Liver (tissue), 10 donors: ENCODE measurements at places on chromosomes 1 and 21.

- DNase-seq, result no peak
These were observed 50.3 kb upstream of the LRRC8C start for GRCh38 chr1:89582571-89582970.

DNA sequence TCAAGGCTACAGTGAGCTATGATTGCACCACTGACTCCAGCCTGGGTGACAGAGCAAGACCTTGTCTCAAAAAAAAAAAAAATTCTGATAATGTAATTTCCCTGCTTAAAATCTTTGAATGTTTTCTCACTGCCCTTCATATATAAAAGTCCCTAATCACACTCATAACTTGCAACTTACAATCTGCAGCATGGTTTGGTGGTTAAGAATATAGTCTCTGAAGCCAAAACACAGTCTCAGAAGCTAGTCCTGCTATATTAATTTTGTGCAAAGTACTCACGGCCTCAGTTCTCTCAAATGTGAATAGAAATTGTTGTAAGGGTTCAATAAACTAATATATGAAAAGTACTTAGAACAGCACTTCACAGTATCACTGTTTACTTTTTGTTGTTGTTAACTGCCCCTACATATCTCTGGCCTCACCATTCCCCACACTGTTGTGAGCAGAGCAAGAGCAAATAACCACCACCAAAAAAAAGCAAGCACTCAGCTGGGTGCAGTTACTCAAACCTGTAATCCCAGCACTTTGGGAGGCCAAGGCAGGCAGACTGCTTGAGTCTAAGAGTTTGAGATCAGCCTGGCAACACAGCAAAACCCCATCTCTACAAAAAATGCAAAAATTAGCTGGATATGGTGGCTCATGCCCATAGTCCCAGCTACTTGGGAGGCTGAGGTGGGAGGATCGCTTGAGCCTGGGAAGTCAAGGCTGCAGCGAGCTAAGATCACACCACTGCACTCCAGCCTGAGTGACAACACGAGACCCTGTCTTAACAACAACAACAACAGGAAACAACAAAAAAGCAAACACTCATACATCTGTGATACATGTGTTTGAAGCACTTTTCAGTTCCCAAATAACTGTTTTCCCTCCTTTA, 22.4 kb downstream of the ASH1L start:
- DNase-seq, result no peak

DNA sequence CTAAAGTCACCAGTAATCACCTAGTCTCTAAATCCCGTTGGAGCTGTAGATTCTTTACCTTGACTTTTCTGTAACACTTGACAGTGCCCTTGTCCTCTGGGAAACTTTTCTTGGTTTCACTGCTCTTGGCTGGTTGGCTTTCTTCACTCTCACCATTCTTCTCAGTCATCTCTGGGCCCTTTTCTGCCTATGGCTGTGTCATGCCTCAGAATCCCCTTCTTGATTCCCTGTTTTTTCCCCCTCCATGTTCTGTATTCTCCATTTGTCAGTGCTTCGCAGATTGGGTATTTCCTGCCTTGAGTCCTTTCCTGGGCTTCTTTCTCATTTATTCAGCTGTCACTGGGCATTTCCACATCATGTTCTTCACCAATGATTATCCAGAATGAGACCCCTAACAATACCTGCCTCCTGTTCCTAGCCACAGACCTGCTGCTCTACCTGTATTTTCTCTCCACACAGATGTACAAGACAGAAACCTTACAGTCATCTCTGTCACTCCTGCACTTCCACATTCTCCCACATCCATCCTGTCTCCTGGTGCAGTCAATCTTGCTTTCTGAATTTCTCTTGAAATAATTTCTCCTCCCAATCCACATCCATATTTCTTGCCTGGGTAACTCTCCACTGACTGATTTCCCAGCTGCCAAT, 14.7 kb downstream of the UCK2 start:
- DNase-seq, result no peak

DNA sequence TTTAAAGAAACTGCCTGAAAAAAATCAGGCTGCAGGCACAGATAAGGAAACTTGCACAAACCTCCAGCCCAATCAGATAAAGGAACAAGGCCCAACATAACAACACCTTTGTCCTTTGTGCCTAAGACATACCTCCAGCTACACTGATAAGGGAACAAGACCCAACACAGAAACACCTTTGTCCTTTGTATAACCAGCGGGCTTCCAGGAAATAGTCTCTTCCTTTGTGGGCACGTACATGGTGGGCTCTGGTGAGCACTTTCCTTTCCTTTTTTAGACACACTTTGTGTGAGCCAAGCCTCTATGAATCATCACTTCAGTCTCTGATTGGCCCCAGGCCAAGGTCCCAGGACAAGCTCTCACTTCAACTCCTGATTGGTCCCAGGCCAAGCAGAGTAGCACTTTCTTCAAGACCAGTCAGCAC, 23.6 kb downstream of the ZNF670 start:
- no peak for DNase-seq

GRCh38 chr1:12166834-12167492, at the start of gene TNFRSF1B:
TNFRSF1B (plus strand) TSS chr1:12166991; CDS start chr1:12167092, 101 bp downstream.
- DNase-seq, result peak; percentile 71

- no peak for DNase-seq
These were observed 14.1 kb upstream of the THEM4 start for GRCh38 chr1:151923422-151923821.

- no peak for DNase-seq
These were observed 11.6 kb downstream of the CAMK2N1 start for GRCh38 chr1:20474333-20474975.

- no peak for DNase-seq
These were observed 1.4 kb downstream of the NUCKS1 start for GRCh38 chr1:205748403-205749233.

GRCh38 chr1:101238031-101238628, 1.3 kb downstream of the S1PR1 start:
- no peak for DNase-seq

GRCh38 chr1:173255214-173255813, 48.2 kb upstream of the TNFSF4 start:
- DNase-seq, result no peak

GRCh38 chr1:47782414-47783166, 214.6 kb downstream of the TRABD2B start:
- DNase-seq, result no peak

- no peak for DNase-seq
These were observed 82.4 kb downstream of the FAF1 start for GRCh38 chr1:50877641-50878040.

DNA sequence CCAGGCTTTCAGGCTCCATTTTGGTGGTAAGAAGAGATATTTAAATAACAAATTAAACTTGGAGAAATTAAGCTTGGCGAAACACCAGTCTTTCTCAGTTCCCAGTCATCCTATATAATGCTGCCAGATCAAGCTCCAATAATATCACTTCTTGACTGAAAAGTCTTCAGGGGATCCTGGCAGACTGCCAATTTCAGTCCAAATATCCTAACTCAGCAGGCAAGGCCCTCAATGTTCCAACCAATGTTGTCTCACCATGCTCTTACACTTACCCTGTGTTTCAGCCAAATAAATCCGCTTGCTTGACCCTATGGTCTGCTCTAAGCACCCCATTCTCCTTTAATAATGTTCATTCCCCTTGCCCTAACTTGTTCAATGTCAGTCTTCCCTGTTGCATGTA, 39.9 kb upstream of the BCL10 start:
- DNase-seq, result no peak

DNA sequence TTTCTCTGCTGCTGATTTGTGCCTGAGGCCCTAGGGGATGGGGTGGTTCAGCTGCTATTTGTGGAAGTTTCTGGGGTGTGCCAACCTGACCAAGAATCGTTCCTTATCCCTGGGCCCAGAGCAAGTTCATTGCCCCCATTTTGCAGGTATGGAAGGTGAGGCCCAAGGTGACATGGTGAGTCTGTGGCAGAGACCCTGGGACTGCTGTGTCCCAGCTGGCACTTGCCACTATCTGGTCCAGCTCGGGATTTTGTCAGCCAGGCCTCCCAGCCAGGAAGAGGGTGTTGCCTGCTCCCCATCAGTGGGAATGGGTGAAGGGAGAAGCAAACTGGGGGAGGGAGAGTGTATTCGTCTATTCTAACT, 18.9 kb upstream of the LRP8 start:
- peak; percentile 28 for DNase-seq

- no peak for DNase-seq
These were observed 10.7 kb downstream of the SPEN start for GRCh38 chr1:15858069-15858670.

- no peak for DNase-seq
These were observed 105.2 kb downstream of the TSEN15 start for GRCh38 chr1:184156521-184157393.

GRCh38 chr1:35971601-35972000, 40.7 kb downstream of the AGO3 start:
- no peak for DNase-seq

DNA sequence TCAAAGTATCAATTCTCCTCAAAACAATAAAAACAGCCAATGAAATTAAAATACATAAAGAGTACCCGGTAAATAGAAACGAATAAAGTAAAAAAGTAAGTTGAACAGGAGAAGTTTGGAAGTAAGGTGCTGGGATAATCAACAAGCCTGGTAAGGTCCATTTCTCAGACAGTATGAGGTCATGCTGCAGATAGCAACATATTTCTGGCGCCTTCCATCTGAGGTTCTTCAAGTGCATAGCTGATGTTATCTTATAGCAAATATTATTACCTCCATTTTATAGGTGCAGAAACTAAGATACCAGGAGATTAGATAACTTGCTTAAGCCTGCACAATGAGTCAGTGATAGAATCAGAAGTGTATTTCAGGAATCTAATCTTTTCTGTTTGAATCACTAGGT, 23.7 kb upstream of the CEP350 start:
- no peak for DNase-seq

DNA sequence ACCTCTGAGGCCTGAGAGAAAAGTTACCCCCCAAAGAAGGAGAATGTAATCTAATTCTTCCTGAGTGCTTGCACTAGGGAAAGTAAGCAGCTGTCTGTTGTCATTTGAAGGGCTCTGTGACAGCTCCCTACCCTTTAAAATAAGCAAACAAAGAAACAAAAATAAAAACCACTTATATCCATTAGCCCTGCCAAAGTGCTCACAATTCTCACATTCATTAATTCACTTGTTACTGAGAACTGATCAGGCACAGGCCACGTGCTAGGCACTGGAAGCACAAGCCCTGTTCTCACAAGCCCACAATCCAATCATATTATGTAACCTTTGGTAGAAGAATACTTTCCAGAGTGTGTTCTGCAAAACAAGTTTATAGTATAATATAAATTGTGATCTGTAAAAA, 199.4 kb downstream of the ZC3H11B start:
- DNase-seq, result no peak

DNA sequence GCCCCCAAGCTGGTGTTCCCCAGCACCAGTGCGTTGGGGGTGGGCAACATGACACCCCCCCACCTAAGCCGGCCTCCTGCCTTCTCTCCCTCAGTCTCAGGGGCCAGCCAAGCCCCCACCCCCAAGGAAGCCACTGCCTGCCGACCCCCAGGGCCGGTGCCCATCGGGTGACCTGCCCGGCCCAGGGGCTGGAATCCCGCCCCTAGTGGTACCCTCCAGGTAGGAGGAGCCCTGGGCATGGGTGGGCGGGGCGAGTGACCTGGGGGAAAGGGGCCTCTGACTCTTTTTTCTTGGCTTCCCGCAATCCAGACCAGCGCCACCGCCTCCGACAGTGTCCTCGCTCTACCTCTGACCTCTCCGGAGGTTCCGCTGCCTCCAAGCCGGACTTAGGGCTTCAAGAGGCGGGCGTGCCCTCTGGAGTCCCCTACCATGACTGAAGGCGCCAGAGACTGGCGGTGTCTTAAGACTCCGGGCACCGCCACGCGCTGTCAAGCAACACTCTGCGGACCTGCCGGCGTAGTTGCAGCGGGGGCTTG, 1.3 kb upstream of the EFNA4 start:
- no peak for DNase-seq

- no peak for DNase-seq
These were observed 7.9 kb downstream of the KIF21B start for GRCh38 chr1:201015551-201016091.

GRCh38 chr1:62726011-62726442, 37.8 kb upstream of the DOCK7 start:
- DNase-seq, result no peak

DNA sequence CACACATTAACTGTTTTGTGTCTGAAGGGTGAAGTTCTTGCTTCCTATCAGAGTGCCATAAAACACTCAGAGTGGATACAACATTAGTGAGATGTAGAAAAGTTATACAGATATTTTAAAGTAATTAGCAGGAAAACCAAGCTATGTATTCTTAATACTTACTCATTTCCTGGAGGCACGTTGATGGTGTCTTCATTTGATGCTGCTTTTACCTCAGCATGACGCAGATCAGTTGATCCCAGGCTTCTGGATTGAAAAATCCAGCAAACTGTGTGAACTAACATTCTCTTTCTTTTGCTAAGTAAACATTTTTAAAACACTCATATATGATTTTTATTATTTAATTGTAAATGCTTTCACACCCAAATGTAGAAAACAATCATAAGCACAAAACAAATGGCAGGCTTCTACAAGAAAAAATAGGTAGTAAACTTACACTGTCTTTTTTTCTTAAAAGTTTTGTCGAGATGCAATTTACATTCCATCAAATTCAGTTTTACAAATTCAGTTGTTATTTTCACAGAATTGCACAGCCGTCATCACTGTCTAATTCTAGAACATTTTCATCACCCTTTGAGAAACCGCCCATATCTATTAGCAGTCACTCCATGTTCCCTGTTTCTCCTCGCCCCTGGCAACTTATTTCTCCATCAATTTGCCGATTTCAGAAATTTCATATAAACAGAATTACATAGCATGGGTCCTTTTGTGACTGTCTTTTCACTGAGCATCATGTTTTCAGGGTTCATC, 198.9 kb downstream of the LRRC7 start:
- DNase-seq, result no peak

DNA sequence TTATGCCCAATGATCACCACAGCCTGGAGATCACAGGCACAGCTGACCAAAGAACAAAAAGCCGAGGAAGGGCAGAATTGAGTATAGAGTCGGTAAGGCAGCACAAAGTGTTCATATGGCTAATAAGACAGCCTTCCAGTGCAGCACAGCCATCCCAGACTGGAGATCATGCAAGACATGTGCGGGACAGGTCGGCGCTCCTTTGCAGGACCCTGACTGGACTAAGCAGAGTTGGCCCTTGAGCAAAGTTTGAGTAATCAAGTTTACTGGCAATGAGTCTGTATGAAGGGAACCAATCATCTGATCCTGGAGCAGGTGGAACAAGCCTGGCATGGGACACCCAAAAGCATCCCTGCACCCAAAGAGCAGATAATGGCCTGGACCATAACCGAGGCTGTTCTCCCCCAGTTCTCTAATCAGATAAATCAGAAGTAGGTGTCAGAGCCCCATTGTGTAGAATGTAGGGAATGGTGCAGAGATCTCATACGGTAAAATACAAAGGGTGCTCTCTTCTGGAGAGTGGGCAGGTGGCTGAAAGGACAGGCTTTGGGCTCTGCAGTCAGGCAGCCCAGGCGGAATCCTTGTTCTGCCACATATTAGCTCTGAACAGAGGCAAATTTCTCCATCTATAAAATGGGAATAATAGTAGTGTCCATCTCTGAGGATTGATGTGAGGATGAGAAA, 10.7 kb upstream of the DNASE2B start:
- DNase-seq, result no peak

GRCh38 chr1:202762019-202762418, 46.2 kb downstream of the KDM5B start:
- no peak for DNase-seq
